NCI-H1048 (cell line): ENCODE measurements at places on chromosomes 7 and 10.

GRCh38 chr10:118592675-118593330 is 2.6 kb downstream of the PRLHR start:
- no peak for DNase-seq

DNA sequence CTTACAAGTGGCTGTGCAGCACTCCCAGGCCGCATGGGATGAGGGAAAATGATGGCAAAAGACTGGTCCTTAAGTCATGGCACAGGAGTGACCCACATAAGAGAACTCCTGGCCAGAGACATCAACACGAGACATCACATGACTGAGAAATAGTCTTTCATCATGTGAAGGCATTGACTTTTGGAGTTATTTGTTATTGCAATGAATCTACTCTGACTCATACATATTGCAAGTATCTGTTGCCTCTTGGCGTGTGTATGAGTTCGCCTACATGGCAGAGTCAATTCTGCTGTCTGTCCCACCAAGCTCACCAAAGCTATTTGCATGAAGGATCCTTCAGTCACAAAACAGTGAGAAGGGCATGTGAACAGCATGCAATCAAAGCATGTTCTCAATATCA is 59.7 kb upstream of the HABP2 start:
- no peak for DNase-seq

- no peak for DNase-seq
These were observed 59.2 kb upstream of the CYP2C9 start for GRCh38 chr10:94879214-94879613.

DNA sequence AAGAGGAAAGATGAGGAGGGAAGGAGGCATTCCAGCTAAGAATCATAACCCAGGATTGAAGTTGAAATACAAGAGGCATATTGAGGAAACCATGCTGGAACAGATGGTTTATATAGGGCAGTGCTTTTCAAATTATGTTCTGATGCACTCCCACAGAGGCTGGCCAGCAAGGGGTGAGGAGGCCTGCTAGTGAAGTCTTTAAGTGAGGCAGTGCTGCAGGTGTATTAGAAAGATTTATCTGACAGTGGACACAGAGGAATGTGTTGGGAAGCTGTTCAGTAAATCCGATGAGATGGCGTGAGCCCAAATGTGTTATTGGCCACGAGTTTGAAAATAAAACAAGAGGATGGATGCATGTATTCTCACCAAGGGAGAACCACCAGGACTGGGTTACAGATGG is 28.6 kb downstream of the REEP3 start:
- DNase-seq = no peak

- no peak for DNase-seq
These were observed 57.6 kb downstream of the BICC1 start for GRCh38 chr10:58570307-58570723.

DNA sequence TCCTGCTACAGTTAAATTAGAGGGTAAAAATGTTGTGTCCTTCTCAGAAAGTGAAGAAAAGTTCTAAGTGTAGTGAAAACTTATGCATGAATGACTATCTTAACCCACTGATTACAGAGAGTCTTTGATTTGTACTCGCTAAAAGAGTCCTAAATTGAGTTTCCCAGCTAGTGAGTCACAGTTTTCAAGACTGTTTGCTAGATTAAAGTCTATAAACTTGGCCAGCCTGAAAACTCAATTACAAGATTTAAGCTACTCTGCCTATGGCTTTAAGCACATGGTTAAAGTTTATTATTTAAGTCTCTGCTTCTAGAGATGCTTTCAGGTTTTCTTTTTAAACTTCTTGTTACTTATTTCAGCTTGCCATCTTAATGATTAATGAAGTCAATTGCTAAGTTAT is 44.4 kb downstream of the MRPS24 start:
- no peak for DNase-seq

GRCh38 chr7:54090652-54091213 is 451.4 kb upstream of the VSTM2A start:
- no peak for DNase-seq

- DNase-seq = no peak
These were observed 166.3 kb downstream of the ZNF438 start for GRCh38 chr10:30865141-30865926.

- DNase-seq = no peak
These were observed 81.0 kb upstream of the LRRC4 start for GRCh38 chr7:128112018-128112780.

DNA sequence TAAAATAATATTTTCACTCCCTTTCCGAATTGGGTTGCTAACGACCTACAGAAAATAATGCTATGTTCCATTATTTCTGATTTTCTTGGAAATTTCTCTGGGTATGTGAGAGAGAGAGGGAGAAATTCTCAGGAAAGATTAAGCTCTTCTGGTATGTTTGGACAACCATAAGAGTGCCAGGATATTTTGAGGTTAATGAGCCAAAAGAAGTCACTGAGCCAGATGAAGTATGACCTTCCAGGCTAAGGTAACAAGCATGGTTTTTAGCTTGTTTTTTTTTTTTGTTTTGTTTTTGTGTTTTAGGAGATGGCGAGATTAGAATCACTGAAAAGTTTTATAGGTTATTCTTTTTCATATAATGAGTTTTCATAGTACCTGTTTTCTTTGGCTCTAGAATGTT is 171.0 kb upstream of the FOXP2 start:
- DNase-seq = no peak

- DNase-seq = no peak
These were observed 55.2 kb upstream of the GSDME start for GRCh38 chr7:24812305-24812945.

DNA sequence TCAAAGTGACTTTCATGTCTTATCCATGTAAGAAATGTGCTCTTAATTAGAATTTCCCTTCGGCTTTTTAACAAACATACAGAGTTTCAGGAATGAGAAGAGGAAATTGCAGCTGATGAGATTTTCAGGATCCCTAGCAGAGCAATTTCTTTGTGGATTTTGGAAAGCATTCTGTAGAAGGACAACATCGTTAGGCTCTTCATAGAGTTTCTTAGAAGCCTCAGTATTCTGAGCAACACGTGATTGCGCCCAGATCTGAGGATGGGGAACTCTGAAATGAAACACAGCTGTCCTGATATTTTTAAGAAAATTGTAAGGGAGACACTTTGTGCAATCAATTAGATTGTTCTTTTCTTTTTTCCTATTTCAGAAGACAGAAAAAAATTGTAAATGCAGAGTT is 85.8 kb downstream of the LHFPL3 start:
- DNase-seq = no peak

DNA sequence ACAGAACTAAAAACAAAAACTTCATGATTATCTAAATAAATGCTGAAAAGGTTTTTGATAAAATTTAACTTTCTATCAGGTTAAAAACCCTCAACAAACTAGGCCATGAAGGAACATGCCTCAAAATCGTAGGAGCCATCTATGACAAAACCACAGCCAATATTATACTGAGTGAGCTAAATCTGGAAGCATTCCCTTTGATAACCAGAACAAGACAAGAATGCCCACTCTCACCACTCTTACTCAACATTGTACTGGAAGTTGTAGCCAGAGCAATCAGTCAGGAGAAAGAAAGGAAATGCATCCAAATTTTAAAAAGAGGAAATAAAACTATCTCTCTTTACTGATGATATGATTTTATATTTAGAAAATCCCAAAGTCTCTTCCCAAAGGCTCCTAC is 228.7 kb downstream of the CHRM2 start:
- DNase-seq = no peak

DNA sequence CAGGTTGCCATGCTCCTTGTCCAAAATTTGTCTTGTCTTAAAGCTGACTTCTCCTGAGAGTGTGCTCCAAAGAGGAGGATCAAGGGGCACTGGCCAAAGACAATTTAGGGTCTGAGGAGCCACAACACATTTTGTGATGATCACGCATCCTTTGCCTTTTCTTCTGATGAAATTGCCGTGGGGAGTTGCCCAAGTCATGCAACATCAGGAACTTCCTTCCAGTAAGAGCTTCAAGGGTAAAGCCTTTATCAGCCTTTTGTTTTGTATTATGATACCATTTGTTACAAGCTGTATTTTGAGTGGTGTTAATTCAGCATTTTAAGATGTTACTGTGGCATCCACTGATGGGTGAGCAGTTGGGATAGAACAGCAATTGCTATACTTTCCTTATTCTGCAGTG is 131.2 kb upstream of the MKI67 start:
- DNase-seq = no peak

GRCh38 chr7:74223711-74224510 is 14.1 kb downstream of the LAT2 start:
- DNase-seq = no peak

DNA sequence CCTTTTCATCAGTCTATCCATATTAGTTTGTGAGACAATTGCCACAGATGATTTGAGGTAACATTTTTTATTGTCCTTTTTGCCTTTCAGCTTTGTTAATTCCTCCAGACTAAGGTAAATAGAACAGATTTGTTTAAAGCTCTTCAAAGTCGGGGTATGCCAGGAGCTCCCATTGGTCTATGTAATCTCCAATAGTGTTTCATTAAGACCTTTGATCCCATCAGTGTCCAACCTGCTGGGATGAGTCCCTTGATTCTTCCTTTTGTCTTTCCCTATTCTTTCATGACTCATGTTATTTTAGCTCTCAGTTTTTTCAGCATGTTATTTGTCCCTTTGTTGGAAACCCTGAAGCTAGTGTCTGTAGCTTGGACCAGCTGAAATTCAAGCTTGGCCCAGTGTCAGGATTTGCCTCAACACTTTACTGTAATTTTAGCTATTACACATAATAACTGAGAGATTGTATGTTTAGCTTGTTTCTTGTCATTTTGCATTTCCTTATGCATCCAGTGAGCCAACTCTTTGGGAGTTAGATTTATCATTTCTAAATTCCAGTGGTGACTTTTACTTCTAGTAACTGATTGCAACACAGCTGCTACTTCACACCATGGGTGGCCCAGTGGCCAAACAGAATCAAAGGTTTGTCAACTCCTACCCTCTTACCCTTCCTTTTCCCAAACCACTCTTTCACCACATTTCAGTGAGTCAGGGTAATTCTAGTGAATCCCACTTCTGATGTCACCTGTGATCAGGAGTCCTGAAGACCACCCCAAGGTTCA is 15.3 kb downstream of the AGBL3 start:
- no peak for DNase-seq

- no peak for DNase-seq
These were observed 24.4 kb upstream of the C10orf53 start for GRCh38 chr10:49655099-49655498.

- no peak for DNase-seq
These were observed 25.4 kb downstream of the STAM start for GRCh38 chr10:17669185-17669872.

- no peak for DNase-seq
These were observed 13.4 kb upstream of the ARL4A start for GRCh38 chr7:12674053-12674452.

DNA sequence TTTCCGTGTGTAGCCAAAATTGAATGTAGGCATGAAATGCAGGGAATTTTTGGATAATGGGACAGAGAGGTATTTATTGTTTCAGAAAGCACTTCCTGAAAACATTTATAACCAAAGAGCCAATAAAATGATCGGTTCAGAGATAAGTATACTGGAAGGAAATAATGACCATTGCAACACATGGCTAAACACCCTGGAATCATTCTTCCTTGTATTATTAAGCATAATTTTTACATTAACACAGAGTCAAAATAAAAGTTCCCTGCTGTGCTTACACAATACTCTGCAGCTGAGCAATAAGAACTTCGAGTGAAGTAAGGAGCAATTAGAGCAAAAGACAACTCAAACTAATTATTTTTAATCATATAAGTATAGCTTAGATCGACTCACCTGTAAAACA is 648.3 kb downstream of the TNS3 start:
- DNase-seq = no peak

- no peak for DNase-seq
These were observed 8.2 kb upstream of the PODXL start for GRCh38 chr7:131564640-131565039.

GRCh38 chr7:3673524-3673923 is 372.5 kb downstream of the SDK1 start:
- no peak for DNase-seq

DNA sequence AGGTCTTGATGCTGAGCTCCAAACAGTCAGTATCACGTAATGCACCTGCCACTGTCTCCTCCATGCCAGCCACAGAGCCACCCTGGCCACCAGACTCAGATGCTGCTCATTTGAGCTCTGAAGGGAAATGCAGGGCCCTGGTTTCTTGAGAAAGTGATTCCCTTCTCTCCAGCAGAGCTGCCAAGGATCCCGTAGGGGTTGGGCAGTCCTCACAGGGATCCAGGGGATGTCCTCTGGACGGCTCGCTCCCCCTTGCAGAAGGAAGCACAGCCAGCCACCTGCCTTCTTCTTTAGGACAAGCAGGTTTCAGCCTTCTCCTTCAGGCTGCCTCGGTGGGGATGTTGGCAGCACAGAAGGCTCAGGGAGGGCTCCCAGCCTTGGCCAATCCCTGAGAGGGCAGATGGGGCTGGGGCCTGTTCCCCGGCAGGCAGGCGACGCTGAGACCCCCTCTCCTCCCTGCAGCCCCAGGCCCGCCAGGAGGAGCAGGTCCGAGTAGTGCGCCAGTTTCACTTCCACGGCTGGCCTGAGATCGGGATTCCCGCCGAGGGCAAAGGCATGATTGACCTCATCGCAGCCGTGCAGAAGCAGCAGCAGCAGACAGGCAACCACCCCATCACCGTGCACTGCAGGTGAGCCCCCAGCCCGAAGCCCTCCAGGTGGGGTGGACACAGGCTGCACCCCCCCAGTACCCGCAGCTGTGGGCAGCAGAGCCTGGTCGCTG is 48.9 kb downstream of the MKI67 start:
- DNase-seq = no peak

- DNase-seq = no peak
These were observed 188.1 kb downstream of the SDHAF3 start for GRCh38 chr7:97305589-97305988.

DNA sequence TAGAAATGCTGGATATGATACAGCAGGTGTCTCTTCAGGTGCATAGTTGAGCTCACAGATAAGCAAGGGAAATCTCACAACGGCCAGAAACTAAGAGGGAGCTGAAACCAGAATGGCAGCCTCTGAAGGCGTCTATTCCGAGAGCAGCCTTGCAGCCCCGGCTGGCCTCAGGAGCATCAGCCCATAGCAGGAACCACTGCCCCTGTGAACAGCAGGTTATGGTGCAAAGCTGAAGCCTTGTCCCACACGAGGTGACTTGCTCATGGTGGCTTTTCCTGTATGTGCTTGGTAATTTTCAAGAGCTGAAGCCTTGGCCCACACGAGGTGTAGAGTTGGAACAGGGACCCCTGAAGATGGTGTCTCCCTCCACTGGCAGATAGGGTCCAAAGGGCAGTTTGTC is 33.2 kb downstream of the BNIP3 start:
- DNase-seq = no peak

- no peak for DNase-seq
These were observed 16.3 kb upstream of the CHST12 start for GRCh38 chr7:2386964-2387669.

GRCh38 chr7:55019691-55020465 is 1.1 kb downstream of the EGFR start:
- no peak for DNase-seq

- DNase-seq = no peak
These were observed 2.9 kb downstream of the UNCX start for GRCh38 chr7:1235501-1236131.

- no peak for DNase-seq
These were observed 59.4 kb downstream of the SHH start for GRCh38 chr7:155752756-155753445.

- no peak for DNase-seq
These were observed 37.6 kb downstream of the R3HCC1L start for GRCh38 chr10:98172073-98172472.
